ENCODE measurements at places on chromosomes 6 and 20. TPM values are rescaled to one million over a fixed set of nuclear protein-coding genes. Genes with fewer than 3 reads are reported as not detected.

GRCh38 chr20:16096756-16097326 lies 476.4 kb downstream of the KIF16B start:
- H3K36me3 ChIP-seq = no peaks in the 10 kb centered on the region

Gene SAMD5
- total RNA-seq = 0.42 TPM

DNA sequence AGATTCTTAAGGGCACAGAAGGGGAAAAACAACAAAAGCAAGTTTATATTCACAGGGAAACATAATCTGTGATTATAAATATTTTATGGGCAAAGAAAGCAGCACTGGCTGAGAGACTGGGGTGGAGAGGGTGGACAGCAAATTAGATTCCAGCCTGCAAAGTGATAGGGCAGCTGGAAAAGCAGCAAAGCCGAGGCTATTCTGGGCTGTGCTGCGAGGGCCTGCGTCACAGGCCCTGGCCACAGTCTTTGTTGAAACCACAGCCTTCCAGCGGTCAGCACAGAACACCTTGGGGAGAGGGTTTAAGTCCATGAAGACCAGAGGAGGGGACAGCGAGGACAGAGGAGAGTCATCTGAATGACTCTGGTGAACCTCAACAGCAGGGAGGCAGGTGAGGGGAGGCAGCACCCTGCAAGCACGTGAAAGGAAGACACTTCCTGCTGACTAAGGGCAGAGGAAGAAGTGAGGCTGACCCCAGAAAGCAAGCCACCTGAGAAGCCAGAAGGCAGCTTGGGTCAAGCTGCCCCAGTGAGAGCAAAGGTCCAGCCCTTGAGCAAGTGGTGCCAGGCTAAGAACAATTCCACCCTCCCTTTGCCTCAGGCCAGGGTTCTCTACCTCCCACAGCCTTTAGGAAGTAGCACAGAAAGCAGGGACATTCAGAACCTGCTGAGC lies 17.1 kb downstream of the MRPL14 start:
- H3K27ac ChIP-seq = no peak overlapping the region
- H3K36me3 ChIP-seq = peaks cover 74% of the 10 kb centered on the region
- DNase-seq = no peak
- H3K4me1 ChIP-seq = peaks cover under 1% of the 10 kb centered on the region
- no peaks in the 10 kb centered on the region for H3K27me3 ChIP-seq
- H3K4me3 ChIP-seq = no peak overlapping the region

Gene FAM209A
- 0.14 TPM for total RNA-seq

- no peak for DNase-seq
- no peaks in the 10 kb centered on the region for H3K27me3 ChIP-seq
- H3K27ac ChIP-seq = no peak overlapping the region
- H3K4me3 ChIP-seq = no peak overlapping the region
- no peaks in the 10 kb centered on the region for H3K36me3 ChIP-seq
Observed at GRCh38 chr6:134204031-134204430, 113.9 kb downstream of the SGK1 start.

DNA sequence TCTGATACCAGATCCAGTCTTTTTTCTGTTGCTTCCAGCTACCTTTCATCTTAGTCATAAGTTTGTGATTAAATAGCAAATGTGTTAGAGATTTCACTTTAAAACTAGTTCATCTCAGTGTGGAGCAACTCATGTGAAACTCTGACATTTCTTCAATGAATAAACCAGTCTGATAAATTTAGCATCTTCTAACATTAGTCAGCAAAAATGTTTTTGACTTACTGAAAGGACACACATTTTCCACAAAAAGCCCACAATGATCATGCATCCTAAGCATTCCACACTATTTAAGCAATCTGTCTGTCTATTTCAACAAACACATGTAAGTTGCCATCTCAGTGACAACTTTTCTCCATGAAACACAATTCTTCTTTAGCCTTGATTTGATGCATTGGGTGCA lies 222.2 kb upstream of the SLC35B3 start:
- DNase-seq = no peak
- H3K36me3 ChIP-seq = no peaks in the 10 kb centered on the region
- no peak overlapping the region for H3K27ac ChIP-seq
- no peaks in the 10 kb centered on the region for H3K27me3 ChIP-seq

DNA sequence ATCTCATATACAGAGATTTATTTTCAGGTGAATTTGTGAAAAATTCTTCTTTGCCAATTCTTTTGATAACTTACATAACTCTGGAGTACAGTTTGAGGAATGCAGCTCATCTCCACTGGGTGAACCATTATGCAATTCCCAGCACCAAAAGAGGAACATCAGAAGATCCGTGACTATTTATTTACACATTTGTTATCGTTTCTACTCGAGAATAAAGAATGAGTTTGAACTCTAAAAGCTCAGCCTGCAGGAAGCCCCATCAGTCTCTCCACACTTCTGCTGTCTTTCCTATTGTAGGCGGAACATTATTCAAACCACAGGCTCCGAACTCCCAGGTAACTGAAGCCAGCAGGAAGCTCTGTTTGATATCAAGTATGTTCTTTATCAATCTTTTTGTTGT lies 95.9 kb upstream of the IFNGR1 start:
- DNase-seq = no peak
- H3K4me3 ChIP-seq = no peak overlapping the region
- no peaks in the 10 kb centered on the region for H3K4me1 ChIP-seq
- no peak overlapping the region for H3K27ac ChIP-seq
- H3K36me3 ChIP-seq = no peaks in the 10 kb centered on the region

Gene DDO
- 0.14 TPM for total RNA-seq

GRCh38 chr6:66937180-66937579 lies 1230.2 kb upstream of the EYS start:
- no peak for DNase-seq
- H3K27me3 ChIP-seq = no peaks in the 10 kb centered on the region
- H3K27ac ChIP-seq = no peak overlapping the region
- no peaks in the 10 kb centered on the region for H3K36me3 ChIP-seq
- H3K4me1 ChIP-seq = no peaks in the 10 kb centered on the region
- H3K4me3 ChIP-seq = no peak overlapping the region

DNA sequence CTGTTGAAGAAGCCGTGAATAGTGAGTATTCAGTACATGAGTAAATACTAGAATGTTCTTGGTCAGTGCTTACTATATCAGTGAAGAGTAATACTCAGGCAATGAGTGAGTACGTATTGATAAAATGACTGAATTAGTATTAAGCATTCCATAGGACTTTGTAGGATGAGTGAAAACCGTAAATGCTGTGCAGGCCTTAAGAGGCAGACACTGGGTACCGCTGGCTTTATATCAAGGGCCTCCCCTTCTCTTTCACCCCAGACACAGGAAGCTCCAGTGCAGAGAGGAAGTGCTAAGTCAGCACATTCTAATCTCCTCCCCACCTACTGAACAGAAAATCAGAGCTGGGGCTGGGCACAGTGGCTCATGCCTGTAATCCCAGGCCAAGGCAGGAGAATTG lies 24.2 kb downstream of the POFUT1 start:
- no peak for DNase-seq
- H3K4me1 ChIP-seq = peaks cover 4% of the 10 kb centered on the region
- no peak overlapping the region for H3K4me3 ChIP-seq
- H3K27me3 ChIP-seq = no peaks in the 10 kb centered on the region
- H3K36me3 ChIP-seq = peaks cover 61% of the 10 kb centered on the region
- H3K27ac ChIP-seq = no peak overlapping the region

GRCh38 chr20:14583413-14583812 lies 246.0 kb upstream of the FLRT3 start:
- no peak overlapping the region for H3K4me3 ChIP-seq
- no peaks in the 10 kb centered on the region for H3K4me1 ChIP-seq
- no peaks in the 10 kb centered on the region for H3K36me3 ChIP-seq
- no peaks in the 10 kb centered on the region for H3K27me3 ChIP-seq
- DNase-seq = no peak

- no peaks in the 10 kb centered on the region for H3K27me3 ChIP-seq
- no peak overlapping the region for H3K27ac ChIP-seq
- no peaks in the 10 kb centered on the region for H3K36me3 ChIP-seq
- no peak overlapping the region for H3K4me3 ChIP-seq
Observed at GRCh38 chr6:124190256-124190655, 386.6 kb downstream of the NKAIN2 start.
